Progenitor cell of endocrine pancreas (in vitro differentiated cells): ENCODE measurements at places on chromosomes 6 and 20. TPM values are rescaled to one million over a fixed set of nuclear protein-coding genes. Genes with fewer than 3 reads are reported as not detected.

GRCh38 chr20:50193199-50193835 lies 2.7 kb downstream of the CEBPB start:
- no peak for DNase-seq
- H3K27me3 ChIP-seq = peaks cover 23% of the 10 kb centered on the region
- peak overlapping the region; percentile 88 for H3K27ac ChIP-seq
- H3K36me3 ChIP-seq = peaks cover 1% of the 10 kb centered on the region
- H3K4me1 ChIP-seq = peaks cover 20% of the 10 kb centered on the region

- H3K4me3 ChIP-seq = no peak overlapping the region
- no peaks in the 10 kb centered on the region for H3K27me3 ChIP-seq
- no peak overlapping the region for H3K27ac ChIP-seq
- peaks cover 19% of the 10 kb centered on the region for H3K36me3 ChIP-seq
- DNase-seq = no peak
Measured at GRCh38 chr20:31523361-31524283, 9.4 kb downstream of the HM13 start.

- DNase-seq = no peak
- H3K27me3 ChIP-seq = peaks cover 19% of the 10 kb centered on the region
- peaks cover 10% of the 10 kb centered on the region for H3K4me1 ChIP-seq
- H3K27ac ChIP-seq = no peak overlapping the region
- H3K36me3 ChIP-seq = no peaks in the 10 kb centered on the region
Measured at GRCh38 chr20:4086771-4087687, 71.7 kb upstream of the RNF24 start.

- H3K27ac ChIP-seq = no peak overlapping the region
- no peaks in the 10 kb centered on the region for H3K27me3 ChIP-seq
- H3K4me1 ChIP-seq = peaks cover 2% of the 10 kb centered on the region
- H3K4me3 ChIP-seq = no peak overlapping the region
Measured at GRCh38 chr6:100260584-100260983, 204.1 kb downstream of the SIM1 start.

DNA sequence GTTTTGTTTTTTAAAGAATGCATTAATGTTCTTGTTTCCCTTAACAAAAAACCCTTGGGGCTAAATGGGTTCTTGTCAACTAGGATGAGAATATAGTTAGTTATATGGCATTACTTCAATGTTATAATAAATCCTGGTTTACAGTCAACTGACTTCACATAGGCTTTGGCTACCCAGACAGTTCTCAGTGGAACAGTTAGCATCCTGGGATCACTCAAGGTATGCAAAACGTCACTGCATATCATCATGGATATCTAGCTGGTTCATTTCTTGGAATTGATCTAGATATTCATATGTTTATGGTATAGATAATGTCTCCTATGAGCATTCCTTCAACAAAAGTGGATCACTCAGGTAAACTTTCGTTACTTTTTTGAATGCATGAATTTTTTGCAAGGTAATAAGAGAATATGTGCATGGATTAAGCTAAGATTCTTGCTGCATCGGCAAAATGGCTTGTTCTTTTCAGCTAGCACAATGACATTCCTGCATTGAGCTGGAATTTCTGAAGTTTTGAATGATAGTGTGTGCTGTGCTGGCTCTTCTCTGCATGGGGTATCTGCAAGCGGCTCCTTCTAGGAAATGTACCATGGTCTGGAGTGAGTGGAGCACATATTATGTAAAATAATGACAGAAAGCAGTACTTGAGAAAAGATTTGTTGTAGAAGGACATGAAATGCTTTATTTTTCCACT lies 138.9 kb downstream of the ADGRG6 start:
- DNase-seq = no peak
- H3K4me1 ChIP-seq = peaks cover 3% of the 10 kb centered on the region
- H3K36me3 ChIP-seq = peaks cover 18% of the 10 kb centered on the region
- H3K27ac ChIP-seq = no peak overlapping the region
- H3K27me3 ChIP-seq = no peaks in the 10 kb centered on the region

- peaks cover 1% of the 10 kb centered on the region for H3K4me1 ChIP-seq
- no peak for DNase-seq
- no peaks in the 10 kb centered on the region for H3K27me3 ChIP-seq
Measured at GRCh38 chr6:97726378-97726777, 443.4 kb upstream of the MMS22L start.

DNA sequence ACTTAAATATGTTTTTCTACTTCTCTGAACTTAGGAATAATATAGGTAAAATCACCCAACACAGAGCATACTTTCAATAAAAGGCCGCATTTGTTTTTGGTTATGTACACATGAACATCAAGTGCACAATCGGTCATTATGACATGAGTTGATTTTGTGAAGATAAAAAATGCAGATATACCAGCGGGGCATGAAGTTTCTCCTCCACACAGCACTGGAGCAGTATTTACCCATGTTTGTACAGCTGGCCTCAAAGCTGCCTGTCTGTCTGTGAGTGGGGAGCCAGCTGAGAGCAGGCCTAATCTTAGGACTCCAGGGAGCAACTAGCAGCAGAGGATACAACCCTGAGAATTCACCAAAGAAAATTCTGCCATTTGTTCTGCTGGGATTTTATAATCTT lies 206.5 kb downstream of the TPBG start:
- no peak overlapping the region for H3K4me3 ChIP-seq
- H3K27ac ChIP-seq = peak overlapping the region; percentile 12
- DNase-seq = no peak
- H3K36me3 ChIP-seq = no peaks in the 10 kb centered on the region
- no peaks in the 10 kb centered on the region for H3K27me3 ChIP-seq

- no peaks in the 10 kb centered on the region for H3K4me1 ChIP-seq
- no peak overlapping the region for H3K27ac ChIP-seq
- no peak overlapping the region for H3K4me3 ChIP-seq
- H3K27me3 ChIP-seq = peaks cover 6% of the 10 kb centered on the region
Measured at GRCh38 chr6:14095437-14095836, 22.1 kb upstream of the CD83 start.

DNA sequence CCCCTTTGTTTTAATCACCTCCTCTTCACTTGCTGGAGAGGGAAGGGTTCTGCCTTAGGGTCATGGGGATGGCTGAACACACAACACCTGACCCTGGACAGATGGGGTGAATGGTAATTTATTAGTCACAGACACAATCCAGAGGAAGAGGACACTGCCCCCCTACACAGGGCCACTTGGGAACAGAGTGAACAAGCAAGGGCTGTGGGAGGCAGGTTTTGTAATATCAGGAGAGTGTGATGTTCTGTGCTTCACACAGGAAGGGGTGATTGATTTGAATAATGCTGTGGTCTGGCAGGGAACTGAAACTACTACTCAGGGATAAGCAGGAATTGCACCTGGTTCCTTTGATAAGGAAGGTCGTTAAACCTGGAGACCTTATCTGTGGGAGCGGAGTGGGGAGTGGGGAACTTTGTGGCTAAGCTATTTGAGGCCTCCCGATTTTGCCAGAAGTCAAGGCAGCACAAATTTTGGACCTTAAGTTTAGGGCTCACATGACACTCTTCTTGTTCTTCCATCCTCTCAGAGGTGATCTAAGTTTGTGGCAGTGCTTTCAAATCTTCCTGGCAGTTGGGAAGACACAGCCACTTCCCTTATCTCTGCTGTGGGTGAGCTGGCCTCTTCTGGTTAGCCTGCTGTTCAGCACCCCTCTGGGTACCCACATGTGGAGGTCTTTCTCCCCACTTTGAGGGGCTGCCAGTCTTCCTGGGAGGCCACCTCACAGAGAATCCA lies 77.8 kb downstream of the CD164 start:
- H3K27ac ChIP-seq = peak overlapping the region; percentile 57
- H3K4me1 ChIP-seq = peaks cover 38% of the 10 kb centered on the region
- no peak overlapping the region for H3K4me3 ChIP-seq
- no peak for DNase-seq

DNA sequence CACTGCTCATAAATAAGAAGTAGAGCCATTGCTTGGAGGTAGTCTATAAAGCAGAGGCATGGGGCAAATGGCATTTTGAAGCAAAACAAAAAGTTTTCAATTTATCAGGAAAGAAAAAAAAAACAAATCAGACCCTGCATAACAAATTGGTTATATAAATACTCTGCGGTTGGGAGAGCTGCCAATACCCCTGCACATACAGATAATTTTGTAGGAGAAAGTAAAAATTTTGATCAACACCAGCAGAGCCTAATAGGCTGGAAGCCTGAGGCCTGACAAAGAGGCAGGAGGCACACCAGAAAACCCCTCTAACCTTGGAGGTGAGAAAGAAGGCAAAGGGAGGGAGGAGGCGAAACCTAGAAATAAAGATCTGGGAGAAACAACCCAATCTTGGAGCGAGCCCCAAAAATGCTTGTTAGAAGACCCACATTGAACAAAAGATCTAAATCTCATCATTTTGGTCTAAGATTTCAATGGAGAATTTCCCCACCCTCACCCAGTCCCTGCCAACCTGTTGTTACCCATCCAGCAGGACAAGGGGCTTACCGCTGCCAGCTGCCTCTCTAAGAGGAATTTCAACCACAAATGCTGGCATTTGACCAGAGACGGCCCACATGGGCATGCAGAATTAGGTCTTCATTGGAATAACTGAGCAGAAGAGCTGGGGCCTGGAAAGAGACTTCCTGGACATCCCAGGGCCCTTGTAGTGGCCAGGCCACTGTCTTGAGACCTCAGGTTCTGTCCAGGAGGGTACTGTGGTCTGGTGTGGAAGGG lies 28.4 kb downstream of the FOXA2 start:
- no peak for DNase-seq
- peaks cover 13% of the 10 kb centered on the region for H3K36me3 ChIP-seq
- peak overlapping the region; percentile 83 for H3K27ac ChIP-seq
- no peaks in the 10 kb centered on the region for H3K27me3 ChIP-seq

GRCh38 chr6:118725944-118726343 lies 74.6 kb upstream of the CEP85L start:
- no peak overlapping the region for H3K4me3 ChIP-seq
- no peak for DNase-seq
- peaks cover 9% of the 10 kb centered on the region for H3K27me3 ChIP-seq
- peaks cover 3% of the 10 kb centered on the region for H3K4me1 ChIP-seq
- no peak overlapping the region for H3K27ac ChIP-seq
- no peaks in the 10 kb centered on the region for H3K36me3 ChIP-seq

GRCh38 chr6:33613146-33613794 lies 7.9 kb upstream of the ITPR3 start:
- H3K4me1 ChIP-seq = peaks cover 23% of the 10 kb centered on the region
- no peak overlapping the region for H3K27ac ChIP-seq
- no peak overlapping the region for H3K4me3 ChIP-seq
- no peak for DNase-seq
- H3K36me3 ChIP-seq = no peaks in the 10 kb centered on the region

GRCh38 chr6:10271982-10272381 lies 142.9 kb downstream of the TFAP2A start:
- peaks cover 18% of the 10 kb centered on the region for H3K27me3 ChIP-seq
- peaks cover 9% of the 10 kb centered on the region for H3K4me1 ChIP-seq
- no peak overlapping the region for H3K27ac ChIP-seq
- no peak for DNase-seq
- no peak overlapping the region for H3K4me3 ChIP-seq
- no peaks in the 10 kb centered on the region for H3K36me3 ChIP-seq

DNA sequence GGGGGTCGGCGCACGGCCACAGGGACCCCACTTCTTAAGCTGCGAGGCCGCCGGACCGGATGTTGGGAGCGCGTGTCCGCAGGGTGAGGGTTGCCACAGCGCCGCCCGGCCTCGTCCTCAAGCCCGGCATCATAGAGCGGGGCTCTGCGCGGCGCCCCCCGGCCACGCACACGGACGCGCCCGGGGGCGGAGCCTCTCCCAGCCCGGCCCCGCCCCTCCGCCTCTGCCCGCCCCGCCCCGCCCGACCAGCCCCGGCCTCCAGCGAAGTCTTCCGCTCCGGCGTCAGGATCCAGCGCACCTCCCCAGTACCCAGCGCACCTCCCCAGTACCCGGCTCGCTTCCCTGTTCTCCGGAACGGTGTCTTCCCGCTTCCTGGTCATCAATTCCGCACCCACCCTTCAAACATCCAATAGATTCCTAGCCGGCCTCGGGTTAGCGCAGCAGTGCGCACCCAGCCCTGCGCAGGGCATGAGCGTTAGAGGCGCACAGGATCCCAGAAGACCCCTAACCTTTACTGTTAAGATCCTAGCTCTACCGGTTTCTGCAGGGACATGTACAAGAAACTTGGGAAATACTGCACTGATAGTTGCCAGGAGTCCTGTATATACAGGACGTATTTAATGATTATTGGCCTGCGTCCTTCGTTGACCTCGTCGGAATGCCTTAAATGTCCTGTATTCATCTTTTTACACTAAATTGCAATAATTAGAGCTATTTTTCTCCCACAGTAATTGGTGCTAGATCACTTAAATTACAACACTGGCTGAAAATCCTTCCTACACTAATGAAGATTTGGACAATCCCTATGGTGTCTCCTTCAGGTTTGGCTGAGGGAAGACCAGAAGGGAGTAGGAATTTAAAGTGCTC lies 535 bp upstream of the DNAAF9 start:
- H3K27me3 ChIP-seq = no peaks in the 10 kb centered on the region
- H3K4me3 ChIP-seq = peak overlapping the region; percentile 92
- peaks cover 4% of the 10 kb centered on the region for H3K36me3 ChIP-seq

DNA sequence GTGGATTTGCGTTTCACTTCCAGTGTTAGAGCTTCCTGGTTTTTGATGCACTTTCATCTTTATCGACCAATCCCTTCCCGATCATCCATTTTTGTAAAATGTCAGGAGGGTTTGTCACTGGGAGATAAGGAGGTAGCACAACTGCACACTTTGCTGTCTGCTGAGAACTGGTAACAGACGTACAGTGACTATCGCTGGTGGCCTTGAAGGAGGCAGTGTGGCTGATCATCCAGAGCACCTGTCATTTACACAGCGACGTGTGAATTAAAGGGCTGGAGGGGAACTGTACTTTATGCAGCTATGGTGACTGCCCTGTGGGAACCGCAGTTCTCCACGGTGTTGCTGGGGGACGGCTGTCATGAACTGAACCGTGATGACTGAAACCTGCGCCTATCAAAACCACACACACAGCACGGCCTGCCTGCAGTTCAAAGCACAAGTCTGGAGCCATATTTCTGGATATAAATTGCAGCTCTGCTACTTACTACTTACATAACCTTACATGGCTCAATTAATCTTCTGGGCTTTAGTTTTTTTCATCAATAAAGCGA lies 50.0 kb downstream of the HUS1B start:
- no peak overlapping the region for H3K27ac ChIP-seq
- DNase-seq = no peak
- H3K27me3 ChIP-seq = no peaks in the 10 kb centered on the region
- H3K4me1 ChIP-seq = peaks cover 1% of the 10 kb centered on the region
- no peak overlapping the region for H3K4me3 ChIP-seq
- H3K36me3 ChIP-seq = peaks cover 17% of the 10 kb centered on the region

- H3K4me1 ChIP-seq = peaks cover 5% of the 10 kb centered on the region
- DNase-seq = no peak
- H3K27me3 ChIP-seq = peaks cover 24% of the 10 kb centered on the region
- no peaks in the 10 kb centered on the region for H3K36me3 ChIP-seq
- no peak overlapping the region for H3K27ac ChIP-seq
- H3K4me3 ChIP-seq = no peak overlapping the region
Measured at GRCh38 chr20:60125513-60125912, 167.3 kb downstream of the CDH26 start.

SNPH gene
- total RNA-seq = 2.7 and 3.3 TPM in 2 replicates

FUT9 gene
- 1.5 and 1.6 TPM in 2 replicates for total RNA-seq

CLDN20 gene
- total RNA-seq = not detected in 2 replicates

SAMD5 gene
- 22.4 and 24.0 TPM in 2 replicates for total RNA-seq

SLC22A7 gene
- total RNA-seq = not detected in 2 replicates

UBE3D gene
- 15.5 and 18.6 TPM in 2 replicates for total RNA-seq
